ENCODE measurements at places on chromosomes 3 and 15.

GRCh38 chr3:54663501-54664011 lies 264.3 kb downstream of the LRTM1 start:
- DNase-seq, result no peak

GRCh38 chr15:56410721-56411120 lies 45.5 kb downstream of the TEX9 start:
- no peak for DNase-seq

- DNase-seq, result no peak
Observed at GRCh38 chr3:61015859-61016258, 235.4 kb downstream of the FHIT start.

DNA sequence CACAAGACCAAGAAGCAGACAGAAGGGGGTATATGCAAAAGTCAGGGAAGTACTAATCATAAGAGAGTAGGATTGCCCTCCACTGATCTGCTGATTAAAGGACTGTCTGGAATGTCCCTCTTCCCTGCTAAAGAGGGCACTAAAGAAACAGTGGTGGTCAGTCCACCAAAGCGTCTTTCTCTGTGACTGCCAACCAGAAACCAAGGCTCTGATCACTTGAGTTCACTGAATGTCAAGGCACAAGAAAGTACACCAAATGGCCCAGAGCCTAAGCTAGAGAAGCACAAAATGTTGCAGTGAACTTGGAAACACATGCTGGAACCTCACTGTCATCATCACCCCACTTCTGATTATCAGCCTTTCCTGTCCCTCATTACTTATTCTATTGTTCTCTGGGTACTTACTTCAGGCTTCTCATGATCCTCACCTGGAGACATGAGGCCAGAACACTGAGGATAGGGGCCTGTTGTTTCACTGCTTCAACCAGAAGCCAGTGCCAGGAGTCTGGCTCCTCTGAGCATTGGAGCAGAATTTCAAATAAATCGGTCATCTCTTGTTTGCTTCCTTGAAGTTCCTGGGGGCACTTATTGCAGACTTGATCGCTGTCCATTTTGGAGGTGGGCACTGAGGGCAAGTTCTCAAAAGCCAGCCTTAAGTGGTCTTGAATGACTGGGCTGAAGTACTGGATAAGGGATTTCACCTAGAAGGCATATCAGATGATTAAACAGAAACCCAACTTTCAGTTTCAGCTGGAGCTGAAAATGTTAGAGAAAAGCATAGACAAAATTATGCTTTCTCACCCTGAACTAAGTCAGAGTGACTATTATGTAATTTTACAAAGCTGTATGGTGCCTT lies 58.9 kb downstream of the EIF3J start:
- no peak for DNase-seq

- no peak for DNase-seq
Observed at GRCh38 chr3:155646669-155647068, 98.2 kb downstream of the PLCH1 start.

GRCh38 chr3:126540951-126541627 lies 17.1 kb downstream of the CHST13 start:
- DNase-seq, result no peak

DNA sequence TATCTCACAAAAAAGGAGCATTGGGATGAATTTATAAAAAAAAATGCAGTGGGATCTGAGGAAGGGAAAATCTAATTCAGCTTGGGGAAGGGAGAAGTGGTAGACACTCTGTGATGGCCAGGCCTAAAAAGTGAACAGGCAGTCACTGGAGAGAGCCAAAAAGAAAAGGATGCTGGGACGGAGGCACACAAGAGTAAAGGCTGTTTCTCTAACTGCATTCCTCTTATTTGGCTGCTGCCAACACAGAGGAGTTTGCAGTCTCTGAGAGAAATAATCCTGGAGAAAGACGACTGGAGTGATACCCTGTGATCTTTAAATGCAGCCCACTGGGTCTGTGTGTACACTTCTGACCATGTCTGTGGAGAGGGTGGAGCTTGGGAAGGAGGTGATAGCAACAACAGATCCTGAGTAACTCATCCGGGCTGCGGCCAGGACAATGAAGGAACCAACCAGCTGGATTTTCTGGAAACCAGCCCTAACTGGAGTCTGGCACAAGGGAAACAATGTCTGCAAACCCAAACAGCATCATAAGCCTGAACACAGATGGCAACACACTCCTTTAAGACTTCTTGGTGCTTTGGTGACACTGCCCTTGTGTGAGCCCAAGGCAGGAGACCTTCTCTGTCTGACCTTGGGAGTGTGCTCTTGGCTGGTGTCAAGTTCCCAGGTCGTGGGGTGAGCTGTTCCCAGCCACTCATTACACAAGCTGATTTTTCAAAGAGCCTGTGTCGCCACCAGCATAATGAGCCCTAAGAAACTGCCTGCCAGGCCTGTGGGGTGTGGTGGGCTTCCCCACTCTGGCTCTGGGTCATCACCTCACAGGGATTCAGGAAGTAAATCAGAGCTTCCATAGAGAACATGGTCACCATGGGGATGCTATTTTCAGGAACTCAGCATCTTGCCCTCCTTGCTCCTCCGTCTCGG lies 8.0 kb downstream of the FYCO1 start:
- DNase-seq, result no peak

DNA sequence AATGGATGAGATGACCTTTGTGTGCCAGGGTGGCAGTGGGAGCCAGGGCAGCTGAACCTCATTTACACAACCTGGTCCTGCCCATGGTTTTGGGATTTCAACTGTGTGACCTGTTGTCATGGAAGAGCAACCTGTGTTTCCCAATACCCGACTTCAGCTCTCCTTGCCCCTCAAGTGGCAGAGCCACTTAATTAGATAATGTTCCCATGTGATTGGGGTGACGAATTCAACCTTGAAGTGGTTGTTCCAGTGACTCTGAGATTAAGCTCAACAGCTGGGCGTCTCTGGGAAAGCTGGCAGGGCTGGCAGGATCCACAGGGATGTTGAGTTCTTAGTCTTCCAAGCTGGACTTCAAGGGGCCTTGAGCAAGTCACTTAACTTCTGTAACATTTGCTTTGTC lies 71.0 kb downstream of the THSD4 start:
- no peak for DNase-seq

- DNase-seq, result no peak
Observed at GRCh38 chr3:30343861-30344260, 262.5 kb upstream of the TGFBR2 start.

DNA sequence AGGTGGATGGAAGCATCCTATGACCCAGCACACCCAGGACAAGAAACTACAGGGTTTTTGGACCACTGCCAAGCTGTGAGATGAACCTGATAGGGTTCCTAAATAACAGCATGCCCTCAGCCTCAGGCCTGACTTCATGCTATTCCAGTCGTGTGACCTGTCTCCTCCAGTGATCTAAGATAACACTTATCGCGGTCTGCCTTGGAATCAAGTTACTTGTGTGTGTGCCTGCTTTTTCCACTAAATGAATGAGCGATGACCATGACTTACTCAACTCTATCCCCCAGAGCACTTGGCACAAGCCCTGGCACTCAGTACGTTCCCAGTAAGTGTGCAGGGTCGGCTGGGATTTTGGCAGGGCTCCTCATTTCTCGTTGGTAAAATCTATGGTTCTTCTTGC lies 172.7 kb upstream of the TP63 start:
- DNase-seq, result no peak

GRCh38 chr15:85404176-85404917 lies 23.9 kb downstream of the AKAP13 start:
- DNase-seq, result no peak

- DNase-seq, result no peak
Observed at GRCh38 chr15:41559239-41559782, 299 bp downstream of the TYRO3 start.

DNA sequence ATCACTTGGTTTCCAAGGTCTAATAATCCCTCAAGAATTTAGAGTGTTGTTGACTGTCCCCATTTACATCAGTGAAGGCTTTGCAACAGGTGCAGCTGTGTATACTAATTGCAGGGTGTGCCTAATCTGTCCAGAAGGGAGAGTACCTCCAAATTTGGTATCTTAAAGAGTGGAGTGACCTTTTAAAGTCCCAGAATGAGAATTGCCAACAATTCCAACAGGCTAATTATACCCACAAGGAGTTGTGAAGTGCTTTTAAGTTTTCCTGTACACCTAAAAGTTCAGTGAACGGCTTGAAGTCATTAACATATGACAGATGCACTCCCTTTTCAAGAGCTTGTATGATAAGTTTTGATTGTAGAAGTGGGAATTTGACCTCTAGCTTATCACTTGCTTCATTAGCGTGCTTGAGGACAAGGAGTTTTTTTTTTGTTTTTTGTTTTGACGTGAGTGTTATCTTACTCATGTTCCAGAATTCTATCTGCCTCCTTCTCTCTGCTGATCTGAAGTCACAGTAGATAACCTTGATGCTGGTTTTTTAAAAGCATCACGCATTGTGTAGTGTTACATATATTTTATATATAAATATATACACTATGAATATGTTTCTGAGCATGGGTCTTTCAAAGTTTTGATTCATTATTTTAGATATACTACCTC lies 26.3 kb downstream of the CDIN1 start:
- no peak for DNase-seq

DNA sequence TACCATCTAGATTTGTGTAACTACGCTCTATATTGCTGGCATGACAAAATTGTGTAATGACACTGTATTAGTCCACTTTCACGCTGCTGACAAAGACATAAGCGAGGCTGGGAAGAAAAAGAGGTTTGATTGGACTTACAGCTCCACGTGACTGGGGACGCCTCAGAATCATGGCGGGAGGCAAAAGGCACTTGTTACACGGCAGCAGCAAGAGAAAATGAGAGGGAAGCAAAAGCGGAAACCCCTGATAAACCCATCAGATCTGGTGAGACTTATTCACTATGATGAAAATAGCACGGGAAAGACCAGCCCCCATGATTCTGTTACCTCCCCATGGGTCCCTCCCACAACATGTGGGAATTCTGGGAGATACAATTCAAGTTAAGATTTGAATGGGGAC lies 905.7 kb downstream of the DIPK2A start:
- DNase-seq, result no peak

GRCh38 chr15:89785774-89786140 lies 9.6 kb downstream of the MESP2 start:
- DNase-seq, result no peak

DNA sequence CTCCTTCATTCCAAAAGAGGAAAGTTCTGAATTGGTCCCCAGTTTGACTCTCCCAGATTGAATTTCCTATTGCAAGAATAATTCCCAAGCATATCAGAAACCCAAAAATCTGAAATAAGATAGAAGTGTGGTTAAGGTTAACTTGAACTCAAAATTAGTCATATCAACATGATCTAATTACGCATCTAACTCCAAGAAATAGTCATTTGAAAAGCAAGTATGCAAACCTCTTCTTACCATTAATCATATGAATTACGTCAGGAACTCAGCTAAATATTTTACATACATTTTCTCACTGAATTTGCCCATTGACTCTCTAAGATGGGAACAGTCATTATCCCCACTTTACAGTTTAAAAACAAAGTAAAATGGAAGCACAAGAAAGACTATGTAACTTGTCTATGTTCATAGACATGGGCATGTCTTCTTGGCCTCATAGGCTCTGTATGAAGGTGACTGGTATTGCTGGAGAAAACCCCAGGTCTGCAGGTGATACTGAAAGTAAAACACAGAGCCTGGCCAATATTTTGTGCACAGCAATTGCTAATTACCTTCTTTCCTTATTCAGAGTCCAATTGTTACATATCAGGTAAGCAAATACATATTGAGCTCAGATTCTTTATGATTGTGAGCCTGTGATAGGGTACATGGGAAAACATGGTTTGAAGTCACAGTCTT lies 139.2 kb downstream of the ATP8B4 start:
- no peak for DNase-seq

DNA sequence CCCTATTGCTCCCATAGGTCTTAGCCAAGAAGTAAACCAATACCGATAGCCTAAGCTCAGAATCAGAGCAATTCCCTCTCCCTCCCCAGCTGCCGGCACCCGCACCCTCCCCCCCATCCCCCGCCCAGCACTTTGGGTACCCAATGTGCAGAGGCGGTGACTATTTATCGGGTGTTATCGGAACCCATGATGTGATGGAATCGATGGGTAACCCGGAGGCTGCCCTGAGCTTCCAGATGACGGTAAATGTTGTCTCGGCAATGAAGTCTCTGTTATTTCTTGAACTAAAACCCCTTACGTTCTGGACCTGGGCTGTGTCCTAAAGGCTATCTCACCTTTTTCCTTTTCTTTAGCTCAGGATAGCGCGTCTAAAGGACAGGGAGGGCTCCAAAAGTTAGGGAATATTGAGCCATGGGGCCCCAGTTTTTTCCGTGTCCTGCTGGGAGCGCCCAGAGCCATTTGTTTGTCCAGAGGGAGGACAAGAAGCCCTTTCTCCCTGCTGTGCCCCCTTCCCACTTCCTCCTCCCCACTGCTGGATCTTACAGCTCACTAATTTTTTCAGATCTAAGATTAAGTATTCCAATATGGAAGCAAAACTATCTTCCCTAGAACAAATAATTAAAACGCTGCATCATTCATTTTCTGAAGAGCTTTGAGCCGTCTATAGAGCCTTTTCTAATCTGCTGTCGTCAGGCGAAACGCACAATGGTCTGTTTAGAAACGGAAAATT lies 1.5 kb downstream of the SLITRK3 start:
- no peak for DNase-seq

DNA sequence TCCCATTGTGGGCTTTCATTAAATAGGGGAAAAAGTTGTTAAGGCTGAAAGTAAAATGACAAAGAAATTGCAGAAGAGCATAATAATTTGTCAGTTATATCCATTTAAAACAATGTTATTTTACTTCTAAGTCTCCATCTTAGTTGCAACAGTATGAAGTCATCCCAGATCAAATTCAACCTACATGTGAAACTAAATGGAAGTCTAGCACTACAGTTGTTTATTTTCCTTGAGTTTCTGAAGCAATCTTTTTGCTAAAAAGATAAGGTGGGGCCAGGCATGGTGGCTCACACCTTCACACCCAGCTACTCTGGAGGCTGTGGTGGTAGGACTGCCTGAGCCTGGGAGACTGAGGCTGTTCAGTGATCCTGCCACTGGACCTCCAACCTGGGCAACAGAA lies 80.2 kb downstream of the DPH6 start:
- DNase-seq, result no peak

Measured in stimulated activated naive CD4-positive, alpha-beta T cell (primary cell).